ENCODE measurements at places on chromosomes 1 and 21.

- DNase-seq: no peak
These were observed 525.1 kb upstream of the BRINP3 start for GRCh38 chr1:191002768-191003167.

- no peak for DNase-seq
These were observed 2.9 kb upstream of the RPL22 start for GRCh38 chr1:6202256-6202655.

DNA sequence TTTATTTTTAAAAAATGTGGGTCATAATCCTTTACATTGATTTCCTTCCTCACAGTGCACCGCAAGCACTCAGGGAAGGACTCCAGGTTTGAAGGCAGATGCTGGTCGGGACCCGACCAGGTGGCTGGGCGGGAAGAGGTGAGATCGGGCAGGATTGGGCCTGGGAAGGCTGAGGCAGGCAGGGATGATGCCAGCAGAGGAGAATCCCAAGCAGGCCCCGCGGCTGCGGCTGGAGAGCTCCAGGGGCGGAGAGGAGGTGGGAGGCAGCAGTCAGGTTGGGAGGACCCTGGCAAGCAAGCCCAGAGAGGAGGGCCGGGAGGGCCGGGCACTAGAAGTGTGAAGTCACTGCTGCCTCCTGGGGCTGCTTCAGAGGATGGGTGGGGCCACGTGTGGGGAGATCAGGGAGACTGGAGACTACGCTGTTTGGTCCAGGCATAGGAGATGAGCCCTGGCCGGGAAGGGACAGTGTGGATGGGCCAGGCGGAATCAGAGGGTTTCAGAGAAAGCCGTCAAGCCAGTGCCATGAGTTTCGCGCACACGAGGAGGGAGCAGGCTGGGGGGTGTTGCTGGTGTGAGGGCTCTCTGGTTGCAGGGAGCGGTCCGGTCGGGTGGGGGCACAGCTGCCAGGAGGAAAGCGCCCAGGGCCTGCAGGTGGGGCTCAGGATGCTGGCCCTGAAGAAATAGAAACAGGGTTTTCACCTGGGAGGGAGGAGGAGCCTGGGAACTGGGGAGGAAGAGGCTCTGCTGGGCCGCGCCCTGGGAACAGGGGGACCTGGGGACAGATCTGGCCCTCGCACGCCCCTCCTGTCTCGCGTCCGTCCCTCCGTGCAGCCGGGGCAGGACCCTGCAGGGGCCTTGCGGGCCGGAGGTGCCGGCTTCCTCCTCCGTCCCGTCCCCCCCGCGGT lies 888 bp upstream of the COL18A1 start:
- no peak for DNase-seq

DNA sequence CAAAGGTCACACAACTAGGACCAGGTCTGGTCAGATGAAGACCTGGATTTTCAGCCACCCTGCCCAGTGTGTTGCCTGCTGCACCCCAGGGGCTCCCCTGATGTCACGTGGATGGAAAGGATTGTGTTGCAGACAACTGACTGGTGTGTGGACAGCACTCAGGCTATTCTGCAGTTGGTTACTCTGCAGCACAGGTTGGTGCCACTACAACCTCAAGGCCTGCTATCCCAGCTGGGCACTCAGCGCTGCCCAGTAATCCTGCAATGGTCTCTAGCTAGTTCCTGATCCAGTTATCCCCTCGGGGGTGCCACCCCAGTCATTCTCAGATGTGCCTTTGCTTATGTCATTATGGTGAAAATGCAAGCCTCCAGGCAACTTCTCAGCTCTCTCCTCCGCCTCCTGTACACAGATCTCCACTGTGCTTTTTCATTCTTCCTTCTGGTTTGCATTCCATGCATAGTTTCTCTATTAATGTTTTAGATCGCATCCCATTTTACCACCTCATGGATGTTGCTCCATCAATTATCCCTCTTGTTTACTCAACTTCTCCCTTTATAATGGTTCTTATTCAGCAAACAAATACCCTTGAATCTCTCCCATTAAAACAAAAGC lies 503.2 kb upstream of the CAMK1G start:
- no peak for DNase-seq

DNA sequence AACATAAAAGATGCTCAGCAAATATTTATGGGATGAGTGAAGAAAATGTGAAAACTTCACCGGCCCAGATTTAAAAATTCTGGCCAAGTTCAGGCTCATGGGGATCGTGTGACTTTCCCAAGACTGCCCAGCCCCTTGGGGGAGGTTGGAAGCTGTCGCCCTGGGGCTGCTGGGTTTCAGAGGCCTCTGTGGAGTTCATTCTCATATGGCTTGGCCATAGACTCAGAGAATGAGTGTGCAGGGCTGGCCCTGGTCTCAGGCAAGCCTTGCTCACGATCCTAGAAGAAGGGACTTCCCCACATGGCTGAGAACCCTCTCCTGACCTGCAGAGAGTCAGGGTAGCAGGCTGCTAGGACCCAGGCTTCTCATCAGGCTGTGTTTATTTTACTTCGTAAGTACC lies 24.6 kb downstream of the PADI2 start:
- no peak for DNase-seq

- DNase-seq: no peak
These were observed 5.7 kb upstream of the ABCG1 start for GRCh38 chr21:42213082-42213774.

DNA sequence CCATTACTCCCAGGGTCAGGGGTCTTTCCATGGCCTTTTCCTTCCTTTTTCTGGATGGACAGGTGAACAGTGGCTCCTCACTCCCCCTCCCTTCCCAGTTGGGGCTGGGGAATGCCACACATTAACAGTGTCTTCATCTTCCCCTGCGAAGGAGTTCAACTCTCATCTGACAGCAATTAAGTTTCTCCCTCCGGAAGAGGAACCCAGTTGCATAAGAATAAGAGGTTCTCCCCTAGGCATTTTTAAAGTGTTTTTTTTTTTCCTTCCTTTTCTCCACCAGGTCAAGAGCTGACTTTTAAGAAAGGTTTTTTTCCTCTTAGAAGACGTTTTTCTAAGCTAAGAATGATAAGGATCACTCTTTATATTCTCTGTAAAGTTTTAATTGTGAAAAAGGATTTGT lies 42.3 kb upstream of the FASLG start:
- no peak for DNase-seq

- DNase-seq: peak; percentile 65
These were observed 23.3 kb downstream of the ZBTB17 start for GRCh38 chr1:15952317-15953258.

DNA sequence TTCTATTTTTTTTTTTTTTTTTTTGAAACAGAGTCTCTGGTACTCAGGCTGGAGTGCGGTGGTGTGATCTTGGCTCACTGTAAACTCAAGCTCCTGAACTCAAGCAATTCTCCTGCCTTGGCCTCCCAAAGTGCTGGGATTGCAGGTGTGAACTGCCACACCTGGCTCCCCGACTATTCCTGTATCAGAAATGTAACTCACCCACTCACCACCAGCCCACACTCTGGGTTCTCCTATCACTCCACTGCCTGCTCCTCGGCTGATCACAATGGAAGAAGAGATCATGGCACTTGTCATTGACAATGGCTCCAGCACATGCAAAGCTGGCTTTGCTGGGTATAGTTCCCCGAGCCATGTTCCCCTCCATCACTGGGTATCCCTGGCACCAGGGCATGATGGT lies 15.9 kb downstream of the RABIF start:
- no peak for DNase-seq

GRCh38 chr1:209647156-209647555 lies 5.1 kb downstream of the LAMB3 start:
- DNase-seq: no peak
